Effector memory CD8-positive, alpha-beta T cell (primary cell): ENCODE measurements at places on chromosomes 5 and 9.
A peak's percentile ranks its signal among the peaks of the same experiment; 100 is the strongest.

DNA sequence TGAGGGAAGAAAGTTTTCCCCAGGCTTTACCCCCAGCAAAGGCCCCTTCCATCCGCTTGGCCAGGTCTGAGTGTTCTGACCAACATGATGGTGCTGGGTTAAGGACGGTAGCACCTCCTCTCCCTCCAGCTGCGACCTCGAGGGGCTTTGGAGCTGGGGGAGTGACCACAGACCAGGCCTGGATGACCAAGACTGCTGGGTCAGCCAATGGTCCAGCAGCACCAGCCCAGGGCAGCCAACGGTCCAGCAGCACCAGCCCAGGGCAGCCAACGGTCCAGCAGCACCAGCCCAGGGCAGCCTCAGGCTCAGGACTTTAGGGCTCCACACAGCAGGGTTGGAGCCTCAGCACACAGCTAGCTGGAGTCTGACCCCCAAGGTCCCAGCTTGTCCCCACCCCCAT is 57.2 kb upstream of the CNOT6 start:
- H3K4me3 ChIP-seq: no peak overlapping the region
- DNase-seq: no peak
- no peaks in the 10 kb centered on the region for H3K36me3 ChIP-seq
- H3K27ac ChIP-seq: no peak overlapping the region

GRCh38 chr9:105158898-105159297 is 85.6 kb upstream of the SLC44A1 start:
- H3K27me3 ChIP-seq: peaks cover 22% of the 10 kb centered on the region
- H3K4me3 ChIP-seq: no peak overlapping the region
- no peaks in the 10 kb centered on the region for H3K36me3 ChIP-seq
- H3K27ac ChIP-seq: no peak overlapping the region
- no peak for DNase-seq

DNA sequence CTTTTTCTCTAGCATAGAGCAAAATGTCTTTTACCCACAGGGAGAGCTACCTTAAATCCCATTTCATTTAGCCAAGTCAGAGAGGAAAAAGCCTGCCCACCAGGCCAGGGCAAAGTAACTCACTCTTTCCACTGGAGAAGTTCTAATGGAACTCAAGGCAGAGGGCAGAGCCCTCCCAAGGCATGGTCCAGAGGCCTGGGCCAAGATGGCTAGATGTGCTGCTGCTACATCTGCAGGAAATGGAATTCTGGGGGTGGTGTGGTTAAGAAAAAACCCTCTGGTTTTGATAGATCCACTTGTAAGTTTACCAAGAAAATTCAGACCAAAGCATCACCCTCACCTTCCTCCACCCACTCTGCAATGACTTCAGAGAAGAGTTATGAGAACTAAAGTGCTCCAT is 37.3 kb downstream of the CSF2 start:
- peak overlapping the region; percentile 11 for H3K4me3 ChIP-seq
- no peak for DNase-seq
- H3K27me3 ChIP-seq: no peaks in the 10 kb centered on the region
- H3K36me3 ChIP-seq: peaks cover 6% of the 10 kb centered on the region
- peak overlapping the region; percentile 87 for H3K27ac ChIP-seq

- peak overlapping the region; percentile 77 for H3K27ac ChIP-seq
- H3K27me3 ChIP-seq: no peaks in the 10 kb centered on the region
- no peak for DNase-seq
- peak overlapping the region; percentile 77 for H3K4me3 ChIP-seq
Measured at GRCh38 chr5:74685979-74686631, 1.1 kb downstream of the HEXB start.

- peak overlapping the region; percentile 54 for H3K4me3 ChIP-seq
- H3K27me3 ChIP-seq: peaks cover 35% of the 10 kb centered on the region
- no peak overlapping the region for H3K27ac ChIP-seq
- peaks cover 2% of the 10 kb centered on the region for H3K36me3 ChIP-seq
- DNase-seq: no peak
Measured at GRCh38 chr9:130448035-130448624, 3.4 kb downstream of the ASS1 start.

DNA sequence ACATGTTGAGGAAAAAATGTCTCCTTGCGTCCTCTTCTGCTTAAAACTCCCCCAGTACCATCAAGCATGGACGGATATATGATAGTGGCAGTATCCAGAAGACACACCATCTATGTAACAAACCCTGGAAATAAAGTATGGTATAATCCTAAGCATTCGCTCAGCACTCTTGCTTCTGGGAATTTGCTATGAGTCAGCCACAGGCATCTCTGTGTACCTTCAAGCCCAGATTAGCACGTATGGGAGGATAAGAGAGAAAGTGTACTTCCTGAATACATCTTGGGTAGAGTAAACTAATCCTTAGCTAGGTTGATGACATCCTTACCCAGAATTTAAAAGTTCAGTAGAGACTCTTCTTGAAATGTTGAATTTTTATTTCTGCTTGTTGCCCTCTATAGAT is 71.2 kb downstream of the GHR start:
- H3K4me1 ChIP-seq: no peaks in the 10 kb centered on the region
- DNase-seq: no peak
- no peak overlapping the region for H3K27ac ChIP-seq
- H3K4me3 ChIP-seq: no peak overlapping the region

DNA sequence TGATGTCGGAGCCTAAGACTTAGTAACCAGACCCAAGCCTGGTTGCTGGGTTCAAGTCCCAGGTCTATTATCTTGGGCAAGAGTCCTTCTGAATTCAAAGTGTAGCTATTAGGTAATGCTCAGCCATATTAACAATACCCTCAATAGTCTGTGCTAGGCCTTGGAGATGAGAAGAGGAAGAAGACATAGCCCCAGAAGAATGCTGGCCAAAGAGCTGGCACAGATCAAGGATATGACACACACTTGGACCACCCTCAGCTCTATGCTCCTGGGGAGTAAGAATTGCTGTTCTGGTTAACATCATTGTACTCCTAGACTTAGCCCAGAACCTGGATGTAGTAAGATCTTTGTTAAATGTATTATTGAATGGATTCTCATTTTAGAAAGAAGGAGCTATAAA is 426.7 kb downstream of the CDK5RAP2 start:
- H3K36me3 ChIP-seq: no peaks in the 10 kb centered on the region
- no peak overlapping the region for H3K4me3 ChIP-seq
- no peaks in the 10 kb centered on the region for H3K4me1 ChIP-seq
- no peaks in the 10 kb centered on the region for H3K27me3 ChIP-seq
- DNase-seq: no peak

- no peak for DNase-seq
- H3K27ac ChIP-seq: peak overlapping the region; percentile 12
- peaks cover 3% of the 10 kb centered on the region for H3K36me3 ChIP-seq
- H3K4me3 ChIP-seq: no peak overlapping the region
- H3K4me1 ChIP-seq: peaks cover 24% of the 10 kb centered on the region
- H3K27me3 ChIP-seq: no peaks in the 10 kb centered on the region
Measured at GRCh38 chr9:4803670-4804530, 11.2 kb downstream of the RCL1 start.

DNA sequence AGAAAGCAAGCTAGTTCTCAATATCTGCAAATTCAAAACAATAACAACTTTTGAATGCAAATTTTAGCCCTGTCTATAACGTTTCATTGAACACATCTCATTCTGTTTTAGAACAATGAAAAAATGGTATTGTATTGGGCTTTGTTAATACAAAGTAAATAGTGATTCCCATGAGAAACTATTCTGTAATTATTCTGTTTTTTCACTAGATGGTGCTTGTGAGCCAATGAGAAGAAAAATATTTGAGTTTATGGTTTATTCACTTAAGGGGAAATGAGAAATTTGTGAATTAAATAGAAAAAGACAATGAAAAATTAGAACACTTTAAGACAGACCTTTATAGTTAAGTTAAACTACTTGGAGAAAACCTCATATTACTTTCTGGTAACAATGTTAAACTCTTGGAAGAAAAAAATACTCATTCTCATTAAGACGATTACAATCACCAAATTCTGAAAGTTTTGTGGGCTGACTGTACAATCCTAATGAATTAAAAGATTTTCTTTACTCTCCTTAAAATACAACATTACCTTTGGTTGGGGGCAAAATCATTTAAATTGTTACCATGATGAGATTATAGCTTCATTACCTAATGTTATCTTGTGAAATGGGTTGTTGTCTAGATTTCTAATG is 127.0 kb downstream of the NNT start:
- H3K27me3 ChIP-seq: peaks cover 5% of the 10 kb centered on the region
- no peaks in the 10 kb centered on the region for H3K36me3 ChIP-seq
- no peak overlapping the region for H3K4me3 ChIP-seq
- no peak overlapping the region for H3K27ac ChIP-seq
- no peak for DNase-seq

DNA sequence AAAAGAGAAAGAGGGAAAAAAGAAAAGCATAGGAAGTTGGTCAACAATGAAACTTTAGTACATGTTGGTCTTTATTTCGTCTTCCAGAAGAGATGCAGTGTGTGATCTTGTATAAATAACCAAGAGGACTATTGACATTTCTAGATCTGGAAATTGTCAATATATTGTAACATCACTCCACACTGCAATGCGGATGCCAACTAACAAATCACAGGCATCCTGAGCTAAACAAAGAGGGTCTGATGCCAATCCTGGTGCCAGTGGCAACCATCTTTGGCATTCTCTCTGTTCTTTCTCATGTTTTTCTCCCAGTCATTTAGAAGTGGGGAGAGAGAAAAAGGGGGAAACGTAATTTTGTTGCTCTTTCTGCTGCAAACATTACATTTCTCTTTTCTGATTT is 9.7 kb downstream of the NFIB start:
- H3K4me1 ChIP-seq: no peaks in the 10 kb centered on the region
- H3K27ac ChIP-seq: no peak overlapping the region
- H3K36me3 ChIP-seq: no peaks in the 10 kb centered on the region

DNA sequence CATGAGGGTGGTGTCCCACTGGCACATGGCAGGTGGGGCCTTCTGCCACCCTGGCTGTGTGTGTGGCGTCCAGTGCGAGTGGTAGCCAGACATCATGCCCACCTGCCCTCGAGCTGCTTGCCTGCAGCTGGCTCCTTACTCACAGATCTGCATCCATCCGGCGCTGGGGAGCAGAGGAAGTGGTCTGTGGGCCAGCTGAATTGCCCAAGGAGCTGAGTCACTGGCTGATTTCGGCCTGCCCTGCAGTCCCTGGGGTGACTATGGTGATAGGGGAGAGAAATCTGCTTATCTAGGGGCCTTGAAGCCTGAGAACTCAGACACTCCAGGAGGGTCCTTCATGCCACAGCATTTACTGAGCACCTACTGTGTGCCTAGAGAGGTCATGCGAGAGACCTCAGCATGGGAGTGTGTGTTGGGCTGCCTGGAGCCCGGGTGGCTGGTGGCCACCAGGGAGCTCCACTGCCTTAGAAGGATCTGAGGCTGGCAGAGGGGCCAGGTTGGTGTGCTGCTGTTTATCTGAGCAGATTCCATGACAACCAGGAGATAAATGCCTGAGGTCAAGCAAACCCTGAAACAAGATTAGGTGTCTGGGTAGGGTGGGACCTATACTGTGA is 57.1 kb downstream of the SLC22A5 start:
- peak overlapping the region; percentile 96 for H3K27ac ChIP-seq
- no peaks in the 10 kb centered on the region for H3K27me3 ChIP-seq
- H3K4me1 ChIP-seq: peaks cover 91% of the 10 kb centered on the region
- peaks cover 64% of the 10 kb centered on the region for H3K36me3 ChIP-seq
- DNase-seq: peak; percentile 41
- H3K4me3 ChIP-seq: peak overlapping the region; percentile 82

GRCh38 chr9:71552480-71552879 is 215.8 kb downstream of the CEMIP2 start:
- no peak overlapping the region for H3K27ac ChIP-seq
- no peak overlapping the region for H3K4me3 ChIP-seq
- peaks cover 2% of the 10 kb centered on the region for H3K4me1 ChIP-seq
- DNase-seq: no peak

- H3K27me3 ChIP-seq: peaks cover 15% of the 10 kb centered on the region
- no peak for DNase-seq
- H3K36me3 ChIP-seq: no peaks in the 10 kb centered on the region
- H3K4me3 ChIP-seq: no peak overlapping the region
- no peak overlapping the region for H3K27ac ChIP-seq
Measured at GRCh38 chr5:153623751-153624450, 133.4 kb downstream of the GRIA1 start.

DNA sequence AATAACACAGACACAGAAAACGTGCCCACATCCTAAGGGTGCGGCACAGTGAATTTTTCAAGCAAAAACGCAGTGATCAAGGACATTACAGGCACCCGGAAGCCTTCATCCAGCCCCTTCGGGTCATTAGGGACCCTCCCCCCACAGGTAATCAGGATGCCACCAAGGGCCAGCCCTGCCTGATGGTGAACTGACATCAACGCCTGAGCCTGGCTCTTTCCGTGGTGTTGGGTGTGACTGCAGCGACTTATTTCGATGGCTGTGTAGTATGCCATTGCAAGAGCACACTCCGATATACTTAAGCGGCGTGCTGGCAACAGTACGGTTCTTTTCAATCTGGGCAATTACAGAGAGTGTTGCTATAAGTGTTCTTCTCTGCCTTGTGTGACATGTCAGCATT is 310.0 kb upstream of the IRX1 start:
- H3K27me3 ChIP-seq: no peaks in the 10 kb centered on the region
- H3K4me1 ChIP-seq: no peaks in the 10 kb centered on the region
- DNase-seq: no peak
- no peak overlapping the region for H3K4me3 ChIP-seq
- no peak overlapping the region for H3K27ac ChIP-seq

GRCh38 chr9:77455312-77455927 is 192.7 kb downstream of the GNA14 start:
- H3K4me3 ChIP-seq: no peak overlapping the region
- H3K36me3 ChIP-seq: no peaks in the 10 kb centered on the region

GRCh38 chr5:59300930-59301329 is 592.6 kb downstream of the PDE4D start:
- no peak overlapping the region for H3K4me3 ChIP-seq
- H3K36me3 ChIP-seq: no peaks in the 10 kb centered on the region
- H3K27me3 ChIP-seq: peaks cover 18% of the 10 kb centered on the region
- no peak for DNase-seq
- H3K4me1 ChIP-seq: peaks cover 5% of the 10 kb centered on the region

DNA sequence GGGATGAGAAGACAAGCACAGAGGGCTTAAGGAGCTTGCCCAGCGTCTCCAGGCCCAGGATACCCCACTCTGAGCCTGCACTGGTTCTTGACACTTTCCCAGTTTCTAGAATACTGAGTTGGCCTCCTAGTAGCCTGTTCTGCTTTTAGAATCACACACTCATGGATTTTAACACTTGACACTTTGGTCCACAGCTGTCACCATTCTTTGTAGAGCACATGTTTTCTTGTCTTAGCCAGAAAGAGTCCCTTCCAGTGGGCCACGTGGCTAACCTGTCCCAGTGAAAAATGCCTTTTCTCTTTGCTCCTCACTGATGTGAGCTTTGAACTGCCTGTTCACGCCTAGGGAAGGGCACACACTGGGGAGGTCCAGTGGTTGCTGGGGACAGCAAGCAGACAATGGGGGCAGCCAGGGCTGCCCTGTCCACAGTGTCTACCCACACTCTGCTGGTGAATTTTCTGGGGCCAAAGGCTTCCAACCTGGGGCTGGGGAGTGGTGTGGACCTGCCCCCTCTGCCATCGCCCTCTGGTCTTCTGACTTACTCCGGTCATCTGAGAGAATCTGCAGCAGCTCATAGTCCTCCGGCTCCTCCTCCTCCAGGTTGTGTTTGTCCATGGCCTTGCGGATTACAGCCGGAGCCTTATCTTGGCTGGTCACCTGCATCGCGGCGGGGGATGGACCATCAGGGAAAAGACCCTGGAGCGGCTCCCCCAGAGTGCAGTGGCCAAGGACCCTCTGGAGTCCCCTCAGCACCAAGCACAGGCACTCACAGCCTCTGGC is 21.1 kb downstream of the RALGDS start:
- H3K4me1 ChIP-seq: peaks cover 3% of the 10 kb centered on the region
- H3K27me3 ChIP-seq: no peaks in the 10 kb centered on the region
- H3K36me3 ChIP-seq: peaks cover 80% of the 10 kb centered on the region
- peak overlapping the region; percentile 77 for H3K27ac ChIP-seq

GRCh38 chr9:135605238-135605781 is 34.0 kb downstream of the GLT6D1 start:
- no peaks in the 10 kb centered on the region for H3K36me3 ChIP-seq
- peaks cover 14% of the 10 kb centered on the region for H3K27me3 ChIP-seq
- H3K4me3 ChIP-seq: no peak overlapping the region
- H3K27ac ChIP-seq: no peak overlapping the region
- DNase-seq: no peak
